ENCODE measurements at places on chromosomes 3 and 15.

DNA sequence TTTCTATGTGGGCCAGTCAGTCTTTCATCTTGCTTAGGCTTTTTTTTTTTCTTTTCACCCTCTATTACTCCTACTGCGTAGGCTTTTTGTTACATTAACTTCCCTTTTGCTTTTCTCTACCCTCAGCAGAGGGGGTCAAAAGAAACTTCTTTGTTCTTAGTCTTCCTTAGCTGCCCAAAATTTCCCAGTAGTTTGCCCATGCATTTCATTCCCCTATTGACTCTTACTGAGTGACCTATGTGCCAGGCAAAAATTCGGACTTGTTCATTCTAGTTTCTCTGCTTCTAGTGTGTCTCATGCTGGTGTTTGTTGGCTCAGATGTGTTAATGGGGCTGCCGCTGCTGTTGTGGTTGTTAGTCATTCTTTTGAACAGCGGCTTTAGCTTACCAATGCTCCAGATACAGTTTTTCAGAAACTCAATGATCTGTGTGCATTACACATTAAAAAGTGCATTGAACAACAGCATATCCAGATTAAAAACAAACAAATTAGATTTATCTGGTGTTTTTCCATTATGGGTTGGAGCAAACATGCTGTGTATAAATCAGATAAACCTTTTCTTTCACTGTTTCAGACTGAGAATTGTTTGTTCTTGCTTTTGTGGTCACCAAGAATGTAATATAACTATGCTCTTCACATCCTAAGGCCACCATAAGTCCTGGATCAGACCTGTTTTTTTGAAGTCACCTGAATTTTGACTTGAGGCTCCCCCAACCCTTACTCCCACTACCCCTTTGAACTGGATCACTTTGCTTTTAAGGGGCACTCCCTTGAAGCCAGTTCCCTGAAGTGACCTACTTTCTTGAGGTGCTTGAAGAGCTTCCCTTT, 43.1 kb downstream of the PDE8A start:
- no peak overlapping the region for H3K27ac ChIP-seq
- peaks cover 6% of the 10 kb centered on the region for H3K4me1 ChIP-seq
- H3K36me3 ChIP-seq = no peaks in the 10 kb centered on the region
- H3K27me3 ChIP-seq = no peaks in the 10 kb centered on the region
- no peak for DNase-seq

DNA sequence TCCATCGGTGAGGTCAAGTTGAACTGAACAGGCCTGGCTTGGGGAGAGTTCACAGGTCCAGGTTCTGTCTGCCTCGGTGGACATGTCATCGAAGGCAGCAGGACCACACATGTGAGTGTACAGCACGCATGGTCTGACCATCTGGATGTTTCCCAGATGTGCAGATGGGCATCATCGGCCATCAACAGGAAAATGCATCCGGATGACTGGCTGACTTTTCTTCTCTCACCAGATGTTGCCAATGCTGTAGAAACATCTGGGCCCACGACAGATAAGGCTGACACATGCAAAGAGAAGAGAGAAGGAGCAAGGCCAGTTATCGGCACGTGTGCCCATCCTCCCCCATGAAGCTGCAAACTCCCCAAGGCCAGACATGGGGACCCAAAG, 45.1 kb downstream of the NOX5 start:
- peaks cover 35% of the 10 kb centered on the region for H3K27me3 ChIP-seq
- no peak overlapping the region for H3K27ac ChIP-seq
- no peak overlapping the region for H3K4me3 ChIP-seq
- peaks cover 5% of the 10 kb centered on the region for H3K4me1 ChIP-seq
- DNase-seq = no peak
- no peaks in the 10 kb centered on the region for H3K36me3 ChIP-seq

DNA sequence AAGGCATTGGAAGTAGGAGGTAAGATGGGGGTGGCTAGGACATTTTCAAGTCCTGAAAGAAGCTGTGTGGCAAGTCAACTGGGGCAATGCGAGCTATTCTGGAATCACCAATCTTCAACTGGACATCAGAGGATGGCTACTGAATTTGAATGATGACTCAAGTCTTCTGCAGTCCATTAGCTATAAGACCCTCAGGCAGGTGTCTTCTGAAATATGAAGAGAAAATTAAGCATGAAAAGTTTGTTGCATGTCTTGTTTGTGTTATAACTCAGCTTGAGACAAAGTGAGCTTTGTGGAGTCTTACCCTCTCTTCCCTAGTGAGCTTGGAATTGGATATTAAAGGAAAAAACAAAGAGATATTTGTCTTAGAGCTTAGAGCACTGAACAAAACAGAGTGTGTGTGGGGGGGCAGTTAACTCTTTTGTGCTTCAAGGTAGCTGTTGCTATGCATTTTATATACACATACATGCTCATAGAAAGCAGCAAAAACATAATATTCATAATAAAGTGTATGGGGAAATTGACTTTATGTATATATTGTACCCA, 979.1 kb downstream of the MCTP2 start:
- DNase-seq = no peak
- no peaks in the 10 kb centered on the region for H3K36me3 ChIP-seq
- H3K4me1 ChIP-seq = no peaks in the 10 kb centered on the region
- no peak overlapping the region for H3K27ac ChIP-seq
- H3K4me3 ChIP-seq = no peak overlapping the region

DNA sequence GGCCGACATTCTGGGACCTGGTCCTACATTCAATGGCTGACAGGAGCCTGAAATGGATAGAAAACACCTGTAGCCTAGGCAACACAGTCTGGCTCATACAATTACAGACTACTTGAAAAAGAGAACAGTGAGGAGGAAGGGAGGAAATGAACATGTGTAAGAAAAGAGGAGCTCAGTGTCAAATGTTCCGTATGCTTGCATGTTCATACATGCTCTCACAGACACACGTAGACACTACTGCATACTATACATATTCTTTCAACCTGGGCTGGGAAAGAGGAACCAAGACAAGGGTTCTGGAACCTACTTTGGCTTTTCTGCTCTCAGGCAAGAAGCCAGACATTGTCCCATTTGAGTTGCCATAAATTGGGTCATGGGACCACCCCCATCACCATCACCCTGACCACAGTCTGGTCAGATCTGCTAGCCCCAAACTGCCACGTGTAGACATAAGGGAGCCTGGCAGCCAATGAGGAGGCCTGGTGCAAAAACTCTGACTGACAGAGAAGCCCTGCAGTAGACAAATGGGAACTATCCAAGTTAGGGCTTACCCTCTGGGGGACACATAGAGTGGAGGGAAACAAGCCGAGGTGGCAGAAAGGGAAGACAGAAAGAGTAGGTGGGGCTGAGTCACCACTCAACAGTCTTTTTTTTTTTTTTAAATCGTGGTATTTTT, 310.0 kb downstream of the SHQ1 start:
- H3K36me3 ChIP-seq = no peaks in the 10 kb centered on the region
- peaks cover 7% of the 10 kb centered on the region for H3K27me3 ChIP-seq
- no peaks in the 10 kb centered on the region for H3K4me1 ChIP-seq
- DNase-seq = no peak
- H3K27ac ChIP-seq = no peak overlapping the region

GRCh38 chr15:62549345-62549970, 384.4 kb upstream of the C2CD4B start:
- H3K4me1 ChIP-seq = no peaks in the 10 kb centered on the region
- DNase-seq = no peak
- no peak overlapping the region for H3K4me3 ChIP-seq
- no peaks in the 10 kb centered on the region for H3K36me3 ChIP-seq
- no peak overlapping the region for H3K27ac ChIP-seq
- H3K27me3 ChIP-seq = no peaks in the 10 kb centered on the region

- no peak overlapping the region for H3K4me3 ChIP-seq
- no peak overlapping the region for H3K27ac ChIP-seq
- DNase-seq = no peak
- H3K4me1 ChIP-seq = no peaks in the 10 kb centered on the region
- H3K27me3 ChIP-seq = no peaks in the 10 kb centered on the region
Measured at GRCh38 chr15:44081026-44082013, 113.8 kb downstream of the FRMD5 start.
